Activated CD4-positive, alpha-beta T cell treated with anti-CD3 and anti-CD28 coated beads for 4 hours (primary cell): ENCODE measurements at places on chromosomes 12 and 14.

DNA sequence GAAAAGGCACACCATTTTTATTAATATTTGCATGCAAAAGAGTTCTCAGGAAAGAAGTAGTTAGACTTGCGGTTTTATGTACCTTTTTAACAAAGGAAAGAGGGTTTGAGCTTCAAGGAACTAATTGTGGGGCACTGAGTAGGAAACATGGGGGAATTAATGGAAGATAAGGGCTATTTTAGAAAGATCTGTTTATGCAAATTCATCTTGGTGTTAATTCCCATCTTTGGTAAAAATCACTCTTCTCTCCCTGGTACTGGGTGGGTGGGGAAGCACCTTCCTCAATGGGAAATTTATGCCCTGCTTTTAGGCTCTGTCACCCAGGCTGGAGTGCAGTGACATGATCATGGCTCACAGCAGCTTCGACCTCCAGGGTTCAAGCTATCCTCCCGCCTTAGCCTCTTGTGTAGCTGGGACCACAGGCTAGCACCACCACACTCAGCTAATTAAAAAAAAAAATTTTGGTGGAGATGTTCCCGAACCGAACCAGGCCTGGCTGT is 30.1 kb upstream of the RESF1 start:
- peak; percentile 46 for DNase-seq

GRCh38 chr12:124532331-124532750 is 35.1 kb downstream of the NCOR2 start:
- no peak for DNase-seq

- DNase-seq: no peak
Measured at GRCh38 chr12:3574986-3575385, 84.0 kb downstream of the PRMT8 start.

DNA sequence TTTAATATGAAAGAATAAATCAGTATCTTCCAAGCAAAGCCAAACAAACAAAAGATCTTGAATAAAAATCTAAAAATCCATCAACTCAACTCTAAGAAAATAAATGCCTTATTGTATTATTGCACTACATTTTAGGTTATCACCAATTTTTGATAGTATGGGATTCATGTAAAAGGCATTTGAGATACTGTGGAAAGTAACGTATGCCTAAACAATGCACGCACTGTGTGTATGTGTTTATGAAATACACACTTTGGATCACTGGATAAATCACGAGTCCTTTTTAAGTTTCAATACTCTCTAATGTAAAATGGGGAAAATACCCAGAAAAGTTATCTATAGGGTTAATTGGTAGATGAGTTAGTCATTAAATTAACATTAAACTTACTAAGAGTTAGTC is 17.7 kb downstream of the WBP11 start:
- DNase-seq: no peak

- no peak for DNase-seq
Measured at GRCh38 chr12:53568809-53569557, 57.2 kb downstream of the ATF7 start.

- DNase-seq: no peak
Measured at GRCh38 chr12:119661882-119662281, 6.1 kb upstream of the PRKAB1 start.

DNA sequence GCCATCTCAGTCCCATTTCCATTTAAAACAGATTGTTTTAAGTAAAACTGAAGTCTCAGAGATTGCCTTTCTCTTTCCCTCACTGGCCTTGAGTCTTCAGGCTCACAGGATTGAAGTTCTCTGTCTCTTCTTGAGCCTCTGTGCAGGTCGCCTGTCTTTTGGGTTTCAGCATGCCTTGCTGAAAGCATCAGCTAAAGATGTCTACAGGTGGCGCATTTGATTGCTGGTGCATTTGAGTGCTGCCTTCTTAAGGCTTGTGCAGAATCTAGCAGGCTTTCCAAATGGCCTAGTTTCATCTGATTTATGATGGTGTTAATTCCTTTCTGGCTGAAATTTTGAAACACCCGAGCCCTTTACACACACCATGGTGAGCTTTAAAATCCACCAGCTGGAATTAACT is 1062.2 kb upstream of the FBXO33 start:
- DNase-seq: no peak

- no peak for DNase-seq
Measured at GRCh38 chr14:75675265-75675960, 14.4 kb downstream of the TTLL5 start.

DNA sequence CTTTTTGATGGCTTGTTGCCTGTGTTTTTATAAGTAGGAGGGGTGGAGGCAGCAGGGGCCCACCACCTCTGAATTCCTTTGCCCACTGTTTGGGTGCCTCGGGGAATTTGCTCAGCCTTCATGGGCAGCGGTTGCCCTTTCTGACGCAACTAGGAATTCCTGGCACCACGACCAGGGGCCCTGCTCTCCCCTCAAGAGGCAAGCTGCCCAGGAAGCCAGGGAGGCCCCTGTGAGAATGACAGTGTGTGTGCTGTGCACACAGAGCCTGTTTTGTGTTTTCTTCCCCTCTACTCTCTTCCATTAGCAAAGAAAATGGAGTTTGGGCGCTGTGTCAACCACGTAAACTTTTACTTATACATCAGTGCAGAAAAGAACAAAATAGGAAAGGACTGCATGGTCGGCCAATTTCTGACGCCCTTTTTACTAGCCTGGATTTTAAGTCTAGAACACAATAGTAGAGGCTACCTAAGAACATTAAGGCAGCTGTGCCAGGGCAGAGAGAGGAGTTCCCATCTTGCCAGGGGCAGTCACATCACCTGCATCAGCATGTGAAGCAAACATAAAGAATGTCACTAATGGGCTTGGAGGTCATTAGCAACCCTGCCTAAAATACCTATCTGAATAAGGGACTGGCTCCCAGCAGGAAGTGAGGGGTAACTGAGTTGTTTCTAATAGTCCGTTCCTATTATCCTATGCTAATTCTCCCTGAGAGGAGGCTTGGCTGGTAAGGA is 17.9 kb upstream of the PTGR2 start:
- no peak for DNase-seq

- no peak for DNase-seq
Measured at GRCh38 chr12:81176796-81177195, 98.9 kb downstream of the ACSS3 start.

DNA sequence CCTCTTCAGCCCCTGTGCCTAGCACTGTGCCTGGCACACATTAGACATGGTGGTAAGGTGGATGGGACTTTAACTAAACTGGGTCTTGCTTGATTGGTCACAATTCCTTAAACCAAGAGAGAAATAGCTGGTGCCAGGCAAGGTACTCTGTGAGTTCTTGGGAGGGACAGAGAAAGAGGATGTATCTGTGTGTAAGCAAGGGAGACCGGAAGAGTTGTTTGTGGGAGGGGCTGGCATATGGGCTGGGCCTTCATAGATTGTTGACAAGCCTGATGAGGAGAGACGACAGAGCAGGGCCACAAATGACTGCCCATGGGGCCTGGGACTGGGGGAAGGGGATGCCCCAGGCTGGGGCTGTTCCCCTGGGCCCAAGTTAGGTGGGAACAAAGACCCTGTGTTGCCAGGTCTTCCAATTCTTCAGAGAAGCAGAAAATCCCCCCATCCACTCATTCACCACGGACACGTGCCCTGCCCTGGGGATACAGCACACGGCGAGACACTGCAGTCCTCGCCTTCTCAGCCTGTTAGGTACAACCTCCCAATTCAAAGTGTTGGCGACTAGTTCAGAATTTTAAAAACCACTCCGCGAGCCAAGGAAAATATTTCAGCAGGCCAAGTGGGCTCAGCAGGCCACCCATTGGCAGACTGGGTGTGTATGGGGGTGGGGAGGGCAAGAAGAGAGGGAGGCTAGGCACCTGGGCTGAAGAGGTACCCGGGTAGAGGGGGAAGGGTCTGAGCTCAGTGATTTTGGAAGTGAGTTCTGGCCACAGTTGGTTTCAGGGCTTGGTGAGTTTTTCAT is 11.4 kb upstream of the CYP46A1 start:
- no peak for DNase-seq

DNA sequence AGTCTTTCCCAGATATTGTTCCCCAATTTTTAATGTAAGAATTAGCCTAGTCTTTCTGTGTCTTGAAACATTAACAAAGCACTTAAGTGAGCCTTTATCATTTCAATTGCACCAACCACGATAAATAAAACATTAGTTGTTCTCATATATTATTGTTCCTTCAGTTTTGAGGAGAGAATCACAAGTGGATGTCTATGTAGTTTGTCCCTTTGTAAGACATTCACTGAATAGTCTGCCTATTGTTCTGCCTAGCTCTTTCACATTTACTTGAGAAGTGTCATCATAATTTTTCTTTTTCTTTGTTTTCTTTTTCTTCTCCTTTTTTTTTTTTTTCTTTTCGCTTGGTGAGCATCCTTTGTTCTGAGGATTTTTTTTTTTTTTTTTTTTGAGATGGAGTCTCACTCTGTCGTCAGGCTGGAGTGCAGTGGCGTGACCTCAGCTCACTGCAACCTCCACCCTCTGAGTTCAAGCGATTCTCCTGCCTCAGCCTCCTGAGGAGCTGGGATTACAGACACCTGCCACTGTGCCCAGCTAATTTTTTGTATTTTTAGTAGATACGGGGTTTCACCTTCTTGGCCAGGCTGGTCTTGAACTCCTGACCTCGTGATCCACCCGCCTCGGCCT is 129.7 kb downstream of the SYT1 start:
- no peak for DNase-seq

DNA sequence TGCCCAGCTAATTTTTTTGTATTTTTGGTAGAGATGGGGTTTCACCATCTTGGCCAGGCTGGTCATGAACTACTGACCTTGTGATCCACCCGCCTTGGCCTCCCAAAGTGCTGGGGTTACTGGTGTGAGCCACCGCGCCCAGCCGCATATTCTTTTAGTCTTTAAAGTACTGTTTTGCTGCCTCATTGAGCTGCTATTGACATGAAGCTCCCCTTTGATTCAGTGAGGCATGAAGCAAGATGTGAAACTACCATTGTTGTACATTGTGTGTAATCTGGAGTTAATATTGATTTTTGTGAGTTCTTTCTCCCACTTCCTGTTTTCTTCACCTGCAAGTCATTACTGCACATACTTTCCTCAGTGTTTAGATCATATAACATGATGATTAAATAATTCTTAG is 80.8 kb downstream of the MNAT1 start:
- no peak for DNase-seq

GRCh38 chr14:51444353-51445000 is 204.4 kb downstream of the TMX1 start:
- no peak for DNase-seq

- peak; percentile 75 for DNase-seq
Measured at GRCh38 chr12:9750276-9751203, 10.2 kb downstream of the CD69 start.

- no peak for DNase-seq
Measured at GRCh38 chr12:6292606-6293005, 17.9 kb upstream of the PLEKHG6 start.

GRCh38 chr14:50038398-50039119 is 77.8 kb downstream of the VCPKMT start:
- peak; percentile 31 for DNase-seq

- no peak for DNase-seq
Measured at GRCh38 chr12:121232163-121232562, 22.2 kb downstream of the P2RX4 start.

DNA sequence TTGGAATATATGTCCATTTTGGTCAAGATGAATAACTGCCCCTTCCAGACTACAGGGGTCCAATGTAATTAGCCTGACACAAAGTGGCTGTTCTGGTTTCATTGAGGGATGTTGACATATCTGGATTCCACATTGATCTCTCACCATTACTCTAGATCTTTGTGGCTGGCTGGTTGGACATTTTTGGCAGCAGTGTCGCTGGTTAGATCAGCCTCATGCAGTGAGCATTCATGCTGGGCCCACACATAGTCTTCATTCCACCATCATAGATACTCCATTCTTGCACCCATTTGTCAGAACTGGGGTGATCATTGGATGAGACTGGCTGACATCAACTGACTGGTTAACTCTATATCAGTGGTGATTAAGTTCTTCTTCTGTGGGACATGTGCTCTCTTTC is 74.4 kb downstream of the MGST1 start:
- DNase-seq: no peak

DNA sequence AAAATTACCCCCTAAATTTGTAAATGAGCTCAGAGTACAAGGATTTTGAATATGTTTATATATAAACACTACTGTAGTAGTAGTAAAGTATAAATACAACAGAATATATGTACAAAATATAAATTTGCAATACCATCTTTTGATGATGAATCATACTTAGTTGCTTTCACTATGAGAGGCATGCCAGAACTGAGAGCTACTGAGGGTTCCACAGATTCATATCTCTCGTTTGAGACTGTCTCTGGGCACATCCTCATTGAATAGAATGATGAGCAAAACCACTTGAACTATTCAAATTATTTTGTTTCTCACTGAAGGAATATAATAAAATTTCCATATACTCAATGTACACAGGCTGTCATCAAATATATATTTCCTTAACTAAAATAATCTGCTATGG is 417.6 kb downstream of the NAV3 start:
- DNase-seq: no peak

DNA sequence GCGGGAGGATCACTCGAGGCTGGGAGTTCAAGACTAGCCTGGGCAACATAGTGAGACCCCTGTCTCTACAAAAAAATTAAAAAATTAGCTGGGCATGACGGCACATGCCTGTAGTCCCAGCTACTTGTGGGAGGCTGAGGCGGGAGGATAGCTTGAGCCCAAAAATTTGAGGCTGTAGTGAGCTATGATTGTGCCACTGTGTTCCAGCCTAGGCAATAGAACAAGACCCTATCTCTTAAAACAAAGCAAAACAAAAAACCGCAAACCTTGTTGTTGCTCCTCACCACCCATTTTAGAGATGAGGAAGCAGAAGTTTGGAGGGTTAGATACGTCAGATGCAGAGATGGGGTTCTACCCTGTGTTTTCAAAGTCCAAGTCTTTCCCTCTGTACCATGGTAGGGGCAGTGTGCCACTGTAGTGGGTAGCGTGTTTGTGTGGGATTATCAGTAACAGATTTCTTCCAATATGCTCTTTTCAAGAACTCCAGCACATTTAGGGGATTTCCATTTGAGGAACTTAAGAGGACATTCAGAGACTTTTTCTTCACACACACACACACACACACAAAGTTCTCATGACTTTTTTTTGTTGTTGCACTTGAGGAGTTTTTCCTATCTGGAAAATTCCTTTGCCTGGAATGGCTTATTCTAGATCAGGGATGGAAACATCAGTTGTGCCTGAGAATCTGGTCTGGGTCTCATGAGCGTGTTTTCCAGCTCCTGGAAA is 186.5 kb downstream of the CHST11 start:
- DNase-seq: no peak

- no peak for DNase-seq
Measured at GRCh38 chr12:129675947-129676346, 227.9 kb downstream of the TMEM132D start.

DNA sequence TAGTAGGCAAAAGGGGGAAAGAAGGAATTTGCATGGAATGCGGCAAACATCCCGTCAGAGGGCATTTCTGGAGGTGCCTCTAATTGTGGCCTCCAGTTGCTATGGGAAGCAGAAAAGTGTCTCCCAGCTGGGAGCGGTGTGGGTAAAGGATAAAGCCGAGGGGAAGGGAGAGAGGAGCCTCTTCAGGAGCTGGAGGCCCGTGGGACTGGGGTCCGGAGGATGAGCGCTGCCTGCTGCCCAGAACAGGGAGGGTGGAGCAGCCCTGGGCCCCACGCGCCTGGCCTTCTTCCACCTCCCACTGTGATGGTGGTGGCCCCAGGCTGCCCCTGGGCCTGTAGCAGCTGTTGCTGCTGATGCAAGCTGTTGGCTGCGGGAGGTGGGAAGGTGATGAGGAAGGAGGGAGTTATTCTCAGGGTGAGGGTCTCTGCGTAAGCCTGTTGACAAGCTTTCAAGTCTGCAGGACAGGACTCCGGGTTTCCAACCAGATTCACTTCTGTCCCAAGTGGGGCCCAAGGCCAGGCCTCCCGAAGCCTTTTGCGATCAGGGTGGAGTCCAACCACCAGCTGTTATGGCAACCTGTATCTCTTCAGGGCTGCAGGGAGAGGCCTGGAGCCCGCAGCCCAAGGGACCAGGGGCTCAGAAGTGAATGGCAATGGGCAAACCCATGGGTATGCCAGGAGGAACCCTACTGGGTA is 19.1 kb upstream of the PGF start:
- DNase-seq: no peak
